ENCODE measurements at places on chromosomes 11 and 22. TPM values are rescaled to one million over a fixed set of nuclear protein-coding genes. Genes with fewer than 3 reads are reported as not detected.

GRCh38 chr11:76609736-76610370 lies 60.7 kb downstream of the LRRC32 start:
- DNase-seq = no peak

Gene USP2
- 2.1 TPM for total RNA-seq

GRCh38 chr11:76704171-76704948 lies 33.8 kb upstream of the LRRC32 start:
- no peak for DNase-seq

DNA sequence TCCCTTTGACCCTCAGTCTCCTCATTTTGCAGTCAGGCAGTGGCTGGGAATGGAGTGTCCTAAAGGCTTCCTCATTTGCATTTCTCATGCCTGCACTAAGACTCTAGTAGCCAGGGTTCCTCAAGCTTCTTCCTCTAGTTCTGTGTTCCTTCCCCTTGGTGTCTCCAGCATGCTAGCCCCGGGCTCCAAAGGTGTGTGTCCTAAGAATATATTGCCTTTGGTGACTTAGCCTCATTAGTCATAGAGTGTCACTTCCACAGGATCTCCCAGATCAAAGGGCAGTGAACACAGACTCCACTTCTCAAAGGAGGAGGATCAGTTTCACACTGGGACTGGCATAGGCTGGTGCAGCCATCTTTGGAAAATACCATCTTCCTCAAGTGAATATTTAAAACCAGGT lies 21.4 kb upstream of the ACER3 start:
- no peak for DNase-seq

Gene MCHR1
- total RNA-seq = not detected

GRCh38 chr11:65419772-65420481 lies 2.7 kb upstream of the NEAT1 start:
- peak; percentile 84 for DNase-seq

Gene PRR33
- not detected for total RNA-seq

Gene NXPE4
- total RNA-seq = not detected

All from thoracic aorta (tissue), 2 donors.